ENCODE measurements at places on chromosomes 3 and 15.

DNA sequence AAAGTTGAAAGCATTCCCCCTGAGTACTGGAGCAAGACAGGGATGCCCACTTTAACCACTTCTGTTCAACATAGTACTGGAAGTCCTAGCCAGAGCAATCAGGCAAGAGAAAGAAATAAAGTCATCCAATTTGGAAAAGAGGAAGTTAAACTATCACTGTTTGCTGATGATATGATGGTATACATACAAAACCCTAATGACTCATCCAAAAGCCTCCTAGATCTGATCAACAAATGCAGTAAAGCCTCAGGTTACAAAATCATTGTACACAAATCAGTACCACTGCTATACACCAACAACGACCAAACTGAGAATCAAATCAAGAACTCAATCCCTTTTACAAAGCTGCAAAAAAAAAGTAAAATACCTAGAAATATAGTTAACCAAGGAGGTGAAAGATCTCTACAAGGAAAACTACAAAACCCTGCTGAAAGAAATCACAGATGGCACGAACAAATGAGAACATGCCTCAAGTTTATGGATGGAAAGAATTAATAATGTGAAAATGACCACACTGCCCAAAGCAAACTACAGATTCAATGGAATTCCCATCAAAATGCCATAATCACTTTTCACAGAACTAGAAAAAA is 40.3 kb downstream of the RPL39L start:
- no peak for DNase-seq

- no peak for DNase-seq
Observed at GRCh38 chr3:14898929-14899328, 48.5 kb upstream of the NR2C2 start.

DNA sequence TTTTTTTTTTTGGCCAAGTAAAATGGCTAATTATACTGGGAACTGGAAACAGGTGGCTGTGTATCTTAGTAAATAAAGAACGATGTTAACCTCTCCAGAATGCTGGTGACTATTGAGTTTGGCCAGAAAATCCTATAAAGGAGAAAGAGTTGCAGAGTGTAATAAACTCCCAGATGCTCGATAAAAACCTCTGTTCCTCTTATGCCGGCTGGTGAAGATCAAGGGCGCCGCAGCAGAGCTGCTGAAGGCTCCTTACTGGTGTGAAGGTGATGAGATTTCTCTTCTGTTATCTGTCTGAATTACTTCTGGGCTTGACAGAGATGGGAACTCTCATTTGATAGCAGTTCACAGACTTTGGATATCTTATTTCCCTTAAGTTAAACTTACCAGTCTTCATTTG is 104.6 kb downstream of the PTPRG start:
- DNase-seq = no peak

- DNase-seq = no peak
Observed at GRCh38 chr15:34583399-34584329, at the start of gene GOLGA8B. GOLGA8B (minus strand) TSS chr15:34583651; CDS start chr15:34535912, 47,739 bp downstream.

GRCh38 chr3:129313665-129314385 is 35.2 kb downstream of the HMCES start:
- peak; percentile 85 for DNase-seq

GRCh38 chr15:39597751-39598185 is 16.9 kb downstream of the THBS1 start:
- peak; percentile 68 for DNase-seq

DNA sequence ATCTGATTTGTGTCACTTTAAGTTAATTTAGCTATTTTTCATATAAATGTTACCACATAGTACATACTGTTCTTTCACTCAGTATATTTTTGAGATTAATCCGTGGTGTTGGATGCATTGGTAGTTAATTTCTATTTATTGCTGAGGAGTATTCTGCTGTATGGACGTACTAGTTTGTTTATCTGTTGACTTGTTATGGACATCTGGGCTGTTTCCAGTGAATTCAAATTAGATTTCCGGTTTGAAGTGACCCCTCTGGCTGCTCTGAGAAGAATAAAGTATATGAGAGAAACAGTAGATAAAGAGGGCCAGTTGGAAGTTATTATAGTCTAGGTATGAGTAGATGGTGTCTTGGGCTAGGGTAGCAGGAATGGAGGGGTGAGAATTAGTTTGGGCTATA is 15.6 kb downstream of the KAT2B start:
- DNase-seq = no peak

DNA sequence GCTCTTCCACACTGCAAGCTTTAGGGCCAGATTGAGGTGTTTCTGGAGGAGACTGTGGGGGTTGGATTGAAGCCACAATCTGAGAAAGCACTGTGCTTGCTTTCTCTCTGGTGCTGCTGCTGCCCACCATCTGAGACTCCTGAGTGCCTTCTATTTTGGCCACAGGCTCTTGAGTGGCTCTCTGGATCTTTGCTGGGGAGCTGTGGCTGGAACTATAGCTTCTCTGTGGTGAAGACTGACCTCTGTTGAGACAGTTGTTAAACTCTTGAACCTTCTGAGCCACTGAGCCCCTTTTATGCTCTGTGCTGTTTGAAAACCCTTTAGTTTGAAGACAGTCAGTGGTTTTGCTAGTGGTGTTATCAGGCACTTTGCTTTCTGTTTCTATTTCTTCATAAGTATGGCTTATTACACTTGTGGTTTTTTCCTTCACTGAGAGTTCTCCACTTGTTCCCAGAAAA is 108.7 kb upstream of the TSPAN3 start:
- no peak for DNase-seq

- DNase-seq = peak; percentile 53
Observed at GRCh38 chr3:46928282-46928681, 48.3 kb downstream of the CCDC12 start.

- no peak for DNase-seq
Observed at GRCh38 chr3:184351511-184352148, 9.8 kb downstream of the CLCN2 start.

- DNase-seq = no peak
Observed at GRCh38 chr3:71724584-71725270, 475 bp downstream of the EIF4E3 start.

DNA sequence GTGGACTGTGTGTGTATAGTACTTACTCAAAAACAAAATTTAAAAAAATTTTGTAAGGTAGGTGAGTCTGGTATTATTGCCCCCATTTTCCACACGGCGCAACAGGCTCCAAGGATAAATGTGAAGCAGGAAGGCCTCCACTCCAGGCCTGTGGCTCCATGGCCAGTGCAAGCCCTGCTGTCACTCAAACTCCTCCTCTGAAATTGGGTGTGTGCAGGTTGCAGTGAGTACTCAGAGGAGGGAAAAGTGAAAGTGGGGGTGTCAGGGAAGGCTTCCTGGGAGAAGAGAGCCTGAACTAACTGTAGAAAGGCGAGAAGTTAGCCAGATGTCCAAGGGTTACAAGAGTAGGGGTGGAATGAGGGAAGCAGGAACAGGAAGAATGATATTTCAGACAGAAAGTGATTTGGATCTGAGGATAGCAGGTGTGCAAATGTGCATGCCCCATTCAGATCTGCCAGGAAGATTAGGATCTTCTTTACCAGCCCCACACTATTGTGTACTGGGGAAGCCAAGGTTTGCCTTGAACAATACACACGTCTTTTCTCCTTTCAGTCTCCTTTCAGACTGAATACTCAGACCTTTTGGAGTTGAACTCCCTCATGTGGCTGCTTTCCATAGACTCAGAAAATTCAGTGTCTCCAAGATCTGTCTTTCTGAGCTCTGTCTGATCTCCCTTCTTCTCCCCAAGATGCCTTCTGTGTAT is 48.7 kb upstream of the RYK start:
- peak; percentile 34 for DNase-seq

DNA sequence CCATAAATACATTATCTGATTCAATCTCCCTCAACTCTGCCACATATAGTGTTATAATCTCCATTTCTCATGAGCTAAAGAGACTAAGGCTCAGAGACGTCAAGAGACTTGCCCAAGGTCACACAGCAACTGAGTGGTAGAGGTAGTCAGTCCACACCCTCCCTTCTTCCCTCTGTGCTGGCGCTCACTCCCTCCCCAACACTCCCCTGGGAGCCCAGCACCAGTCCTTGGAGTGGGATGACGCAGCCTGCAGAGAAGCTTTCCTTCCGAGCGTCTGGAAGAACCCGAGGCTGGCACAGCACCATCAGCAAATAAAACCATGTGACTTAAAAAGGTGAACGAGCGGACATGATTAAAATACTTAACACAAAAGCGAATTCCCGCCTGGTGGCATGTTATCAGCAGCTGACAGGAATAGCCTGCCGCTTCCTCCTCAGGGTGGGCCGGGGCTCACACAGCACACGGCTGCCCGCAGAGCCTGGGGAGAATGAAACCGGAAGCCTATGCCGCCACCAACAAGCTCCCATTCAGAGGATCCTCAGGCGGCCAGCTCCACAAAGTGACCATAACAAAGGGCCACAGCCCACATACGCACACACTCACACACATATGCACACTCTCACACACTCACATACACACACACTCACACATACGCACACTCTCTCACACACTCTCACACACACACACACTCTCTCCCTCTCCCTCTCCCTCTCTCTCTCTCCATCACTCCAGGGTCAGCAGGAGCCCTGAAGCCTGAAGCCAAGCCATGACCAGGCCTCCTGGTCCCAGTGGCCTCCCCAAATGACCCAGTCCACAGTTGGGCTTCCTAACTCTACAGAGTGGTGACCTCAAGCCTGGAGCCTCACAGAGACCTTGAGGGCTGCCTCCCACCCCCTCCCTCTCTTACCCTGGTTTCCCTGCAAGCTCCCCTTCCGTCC is 120.5 kb downstream of the XXYLT1 start:
- DNase-seq = no peak

DNA sequence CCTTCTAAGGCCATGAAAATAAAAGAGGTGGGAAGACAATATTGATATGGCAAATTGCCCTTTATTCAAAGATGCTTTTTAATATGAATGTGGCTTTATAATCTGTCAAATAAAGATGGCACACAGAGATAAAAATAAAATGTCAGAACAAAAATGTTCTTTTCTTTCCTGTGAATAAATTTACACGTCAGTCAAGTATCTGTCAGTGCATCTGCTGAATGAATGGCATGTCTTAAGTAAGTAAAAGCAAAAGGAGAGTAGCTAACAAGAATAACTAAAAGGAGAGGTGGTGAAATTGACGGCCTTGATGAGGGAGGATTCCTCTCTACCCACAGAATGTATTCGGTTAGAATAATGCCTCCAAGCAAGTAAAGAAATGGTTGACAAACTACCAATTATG is 1021.7 kb upstream of the GBE1 start:
- DNase-seq = no peak

GRCh38 chr3:146071632-146072031 is 89.4 kb downstream of the PLOD2 start:
- DNase-seq = no peak

GRCh38 chr3:15295506-15295905 is 36.9 kb downstream of the SH3BP5 start:
- no peak for DNase-seq

DNA sequence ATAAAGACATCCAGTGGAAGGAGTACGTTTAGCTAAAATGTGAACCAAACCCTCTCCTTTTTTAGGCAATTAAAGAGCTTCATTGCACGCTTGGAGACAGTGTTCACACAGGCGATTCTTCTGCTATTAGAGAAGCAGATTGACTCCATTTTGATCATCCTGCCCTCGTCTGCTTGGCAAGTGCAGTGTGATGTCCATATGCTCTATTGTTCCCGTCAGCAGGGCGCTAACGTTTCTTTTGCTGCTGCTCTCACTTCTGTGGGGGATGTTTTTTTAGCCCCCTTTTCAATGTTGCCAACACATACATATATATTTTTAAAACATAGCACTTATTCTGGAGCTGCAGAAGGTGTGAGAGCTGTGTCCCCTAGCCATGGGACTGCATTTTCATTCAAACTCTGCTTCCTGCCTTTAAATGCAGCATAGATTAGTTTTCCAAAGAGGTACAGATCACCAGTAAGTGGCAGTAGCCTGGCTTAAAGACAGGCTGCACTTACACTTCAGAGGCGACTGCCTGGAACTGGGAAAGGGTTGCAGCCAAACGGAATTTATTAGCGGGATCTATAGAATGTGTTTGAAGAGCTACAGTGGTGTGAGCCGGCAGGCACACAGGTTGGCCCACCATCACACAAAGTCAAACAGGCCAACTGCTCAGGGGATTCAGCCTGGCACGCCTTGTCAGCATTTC is 292.6 kb upstream of the DPH6 start:
- no peak for DNase-seq

DNA sequence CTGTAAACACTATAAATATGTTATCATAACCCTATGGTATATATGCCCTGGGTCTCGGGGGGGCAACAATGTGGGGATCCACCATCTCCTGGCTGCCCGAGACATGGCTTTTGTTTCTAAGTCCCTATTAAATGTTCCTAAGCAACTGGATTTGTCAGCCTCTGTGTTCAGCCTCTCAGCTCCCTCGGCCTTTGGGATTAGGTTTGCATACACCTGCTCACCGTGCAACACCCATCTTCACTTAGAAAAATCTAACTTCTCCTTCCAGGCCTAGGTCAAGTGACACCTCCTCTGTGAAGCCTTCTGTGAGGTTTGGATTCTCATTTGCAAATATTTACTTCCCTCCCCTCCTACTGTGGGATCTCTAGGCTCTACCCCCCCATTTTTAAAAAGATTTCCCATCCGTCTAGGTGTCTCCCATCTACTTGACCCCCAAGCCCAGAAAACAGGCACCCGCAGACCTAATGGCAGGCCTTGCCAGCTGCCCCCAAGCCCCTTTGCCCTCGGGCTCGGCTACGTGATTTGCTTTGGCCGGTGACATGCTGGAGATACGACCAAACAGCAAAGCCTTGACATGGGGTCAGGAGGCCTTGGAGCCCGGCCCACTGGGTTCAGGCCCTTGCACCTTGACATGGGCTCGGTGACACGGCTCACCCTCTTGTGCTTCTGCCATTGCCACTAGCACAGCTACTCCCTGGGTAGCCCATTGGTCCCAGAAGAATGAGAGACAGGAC is 66.0 kb upstream of the BLM start:
- no peak for DNase-seq

- DNase-seq = no peak
Observed at GRCh38 chr3:118850687-118851086, 184.0 kb downstream of the IGSF11 start.

- peak; percentile 0 for DNase-seq
Observed at GRCh38 chr3:172980849-172981248, 160.2 kb downstream of the SPATA16 start.

GRCh38 chr15:67918205-67918861 is 78.5 kb upstream of the RNU6-1 start:
- DNase-seq = no peak

- DNase-seq = peak; percentile 50
Observed at GRCh38 chr3:55059027-55059629, 131.3 kb upstream of the LRTM1 start.

DNA sequence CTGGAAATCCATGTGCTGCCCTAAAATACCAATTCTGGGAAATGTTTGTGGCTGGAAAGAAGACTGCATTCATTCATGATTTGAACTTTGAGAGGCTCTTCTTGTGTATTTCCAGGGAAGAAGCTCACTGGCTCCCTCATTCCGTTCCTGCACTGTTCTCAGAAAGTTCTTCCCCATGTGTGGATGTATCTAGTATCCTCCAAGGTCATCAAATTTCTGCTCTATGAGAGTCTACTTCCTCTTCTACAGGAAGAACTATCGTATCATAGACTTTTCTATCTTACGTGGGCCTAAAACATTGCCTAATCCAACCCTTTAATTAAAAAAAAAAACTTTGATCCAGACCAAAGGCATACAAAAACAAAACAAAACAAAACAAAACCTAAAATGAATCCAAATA is 2.9 kb downstream of the CCR3 start:
- DNase-seq = no peak

- DNase-seq = peak; percentile 38
Observed at GRCh38 chr3:52123106-52123725, 31.0 kb downstream of the POC1A start.

Data from LHCN-M2 (cell line).